ENCODE measurements at places on chromosomes 6 and 20.

DNA sequence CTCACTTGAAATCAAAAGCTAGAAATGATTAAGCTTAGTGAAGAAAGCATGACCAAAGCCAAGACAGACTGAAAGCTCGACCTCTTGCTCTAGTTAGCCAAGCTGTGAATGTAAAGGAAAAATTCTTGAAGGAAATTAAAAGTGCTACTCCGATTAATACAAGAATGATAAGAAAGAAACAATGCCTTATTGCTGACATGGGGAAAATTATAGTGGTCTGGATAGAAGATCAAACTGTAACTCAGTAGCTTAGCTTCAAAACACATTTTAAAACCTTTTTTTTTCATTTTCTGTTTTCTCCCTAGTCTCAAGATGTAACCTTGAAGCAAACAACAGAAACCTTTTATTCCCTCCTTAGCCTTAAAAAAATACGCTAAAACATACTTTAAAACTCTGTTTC is 11.4 kb upstream of the GJE1 start:
- DNase-seq = no peak

- no peak for DNase-seq
Observed at GRCh38 chr6:33901822-33902456, 98.1 kb upstream of the MLN start.

GRCh38 chr6:141587482-141588266 is 545.1 kb upstream of the GJE1 start:
- DNase-seq = no peak

DNA sequence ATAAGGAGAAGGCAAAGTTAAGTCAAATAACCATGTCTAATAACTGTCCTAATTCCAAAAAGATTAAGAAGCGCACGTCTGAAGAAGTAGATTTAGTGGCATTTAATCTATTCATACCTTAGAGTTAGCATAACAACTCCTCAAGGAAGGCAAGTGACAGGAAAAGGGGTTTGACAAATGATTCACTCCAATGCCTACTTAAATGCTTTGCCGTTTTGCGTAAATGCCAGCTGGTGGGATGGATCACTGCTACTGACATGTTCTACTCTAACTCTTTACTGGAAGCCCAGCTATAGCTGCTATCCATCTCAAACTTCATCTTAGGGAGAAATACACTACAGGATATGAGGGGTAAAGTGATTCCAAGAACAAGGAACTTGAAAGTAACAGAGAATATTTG is 347.3 kb upstream of the RUNX2 start:
- DNase-seq = no peak

DNA sequence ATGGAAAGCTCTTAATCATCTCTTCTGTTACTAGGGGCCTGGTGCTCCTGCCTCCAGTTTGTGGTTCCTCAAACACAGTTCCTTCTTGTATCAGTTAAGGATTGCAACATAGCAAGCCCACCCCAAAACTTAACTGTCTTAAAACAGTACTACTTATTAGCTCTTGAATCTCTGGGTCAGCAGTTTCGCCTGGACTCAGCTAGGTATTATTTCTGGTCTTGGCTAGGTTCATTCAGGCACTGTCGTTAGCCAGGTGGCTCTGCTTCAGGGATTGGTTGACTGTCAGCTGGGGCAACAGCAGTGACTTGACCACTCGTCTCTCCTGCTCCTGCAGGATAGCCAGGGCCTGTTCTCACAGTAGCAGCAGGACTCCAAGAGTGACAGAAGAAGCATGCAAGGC is 30.0 kb upstream of the RALY start:
- DNase-seq = no peak

- no peak for DNase-seq
Observed at GRCh38 chr6:33367009-33367714, 24.5 kb upstream of the KIFC1 start.

GRCh38 chr20:63316502-63316921 is 23.5 kb downstream of the COL20A1 start:
- DNase-seq = no peak

- DNase-seq = no peak
Observed at GRCh38 chr6:134719911-134720310, 230.0 kb downstream of the ALDH8A1 start.

GRCh38 chr20:9794831-9795230 is 44.0 kb downstream of the PAK5 start:
- DNase-seq = no peak

GRCh38 chr6:12814015-12814414 is 97.4 kb downstream of the PHACTR1 start:
- DNase-seq = no peak

GRCh38 chr6:152309006-152309405 is 328.2 kb downstream of the SYNE1 start:
- DNase-seq = no peak

GRCh38 chr20:32871627-32872160 is 13.0 kb downstream of the EFCAB8 start:
- no peak for DNase-seq

GRCh38 chr6:84575264-84575663 is 189.1 kb downstream of the TBX18 start:
- no peak for DNase-seq

Data from stimulated activated CD4-positive, alpha-beta T cell treated with anti-CD3 and anti-CD28 coated beads, Interleukin-1b, Interleukin-23, amount 100 ng/mL, for 1 hour (primary cell).